Activated CD8-positive, alpha-beta memory T cell treated with anti-CD3 and anti-CD28 coated beads for 4 hours (primary cell): ENCODE measurements at places on chromosomes 4 and X.

GRCh38 chr4:145041378-145041777 lies 56.6 kb downstream of the ANAPC10 start:
- DNase-seq: no peak

GRCh38 chr4:88202443-88202842 lies 44.0 kb upstream of the ABCG2 start:
- no peak for DNase-seq

DNA sequence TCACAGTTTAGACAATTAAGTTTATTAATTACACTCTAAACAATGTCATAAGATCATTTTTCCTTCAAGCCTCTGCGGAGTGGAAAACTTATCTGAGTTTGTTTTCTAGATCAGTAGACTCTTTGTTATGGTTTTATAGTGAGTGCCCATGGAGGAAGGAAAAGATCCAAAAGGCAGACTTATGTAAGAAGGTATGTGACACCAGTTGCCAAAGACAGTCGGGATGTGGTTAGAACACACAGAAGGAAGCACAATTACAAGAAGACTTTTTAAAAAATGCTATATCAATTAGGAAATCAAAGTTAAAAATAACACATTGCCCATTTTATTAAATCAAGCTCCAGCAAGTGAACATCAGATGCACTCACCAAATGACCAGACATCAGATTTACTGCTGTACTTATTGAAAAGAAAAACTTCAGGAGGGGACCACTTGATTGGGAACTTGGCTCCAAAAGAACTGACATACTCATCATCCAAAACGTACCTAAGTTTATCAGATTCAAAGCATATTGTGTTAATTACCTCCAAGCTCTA lies 57.1 kb downstream of the NIPAL1 start:
- no peak for DNase-seq

GRCh38 chr4:1712216-1713002 lies at the start of gene SLBP:
TSS of gene SLBP (minus strand) at chr4:1712319. CDS start at chr4:1712188, 131 bp downstream.
- DNase-seq: peak; percentile 97

GRCh38 chr4:5701971-5702370 lies 6.4 kb downstream of the EVC2 start:
- DNase-seq: no peak

DNA sequence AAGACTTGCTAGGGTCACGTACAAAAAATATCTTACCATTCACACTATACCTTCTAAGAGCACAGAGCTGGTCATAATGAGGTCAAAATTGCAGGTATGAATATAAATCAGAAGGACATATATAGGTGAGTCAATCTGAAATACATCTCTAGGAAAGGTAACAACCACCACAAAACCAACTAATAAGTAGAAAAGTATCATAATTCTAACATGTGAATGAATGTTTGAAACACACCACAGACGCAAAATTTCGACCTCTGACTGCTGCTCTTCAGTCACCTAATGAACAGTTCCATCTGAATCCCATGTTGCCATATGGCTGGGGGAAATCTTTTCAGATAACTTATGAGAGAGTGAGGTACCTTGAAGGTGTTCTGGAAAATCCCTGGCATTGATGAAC lies 22.1 kb downstream of the STAP1 start:
- DNase-seq: no peak

GRCh38 chrX:102659790-102660757 lies 8.8 kb downstream of the GPRASP1 start:
- peak; percentile 63 for DNase-seq

DNA sequence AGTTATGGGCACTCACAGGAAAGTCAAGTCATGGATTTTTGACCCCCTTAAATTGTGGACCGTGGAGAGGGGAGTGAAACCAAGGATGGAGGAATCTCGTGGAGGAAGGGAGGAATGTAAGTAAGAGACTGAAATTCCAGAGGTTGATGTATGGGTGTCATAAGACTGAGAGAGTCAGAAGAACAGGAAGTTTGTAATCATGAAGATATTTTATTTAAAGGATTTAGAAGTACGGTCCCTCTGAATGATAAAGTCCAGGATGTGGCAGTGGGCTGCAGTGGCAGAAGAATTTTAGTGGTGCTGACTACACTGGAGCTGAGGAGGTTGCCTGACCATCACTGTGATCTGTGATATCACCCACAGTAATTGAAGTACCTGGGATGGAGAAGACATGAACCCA lies 57.8 kb downstream of the DCLK2 start:
- no peak for DNase-seq

- DNase-seq: no peak
These were observed 99.0 kb upstream of the DCAF12L2 start for GRCh38 chrX:126265116-126265515.

DNA sequence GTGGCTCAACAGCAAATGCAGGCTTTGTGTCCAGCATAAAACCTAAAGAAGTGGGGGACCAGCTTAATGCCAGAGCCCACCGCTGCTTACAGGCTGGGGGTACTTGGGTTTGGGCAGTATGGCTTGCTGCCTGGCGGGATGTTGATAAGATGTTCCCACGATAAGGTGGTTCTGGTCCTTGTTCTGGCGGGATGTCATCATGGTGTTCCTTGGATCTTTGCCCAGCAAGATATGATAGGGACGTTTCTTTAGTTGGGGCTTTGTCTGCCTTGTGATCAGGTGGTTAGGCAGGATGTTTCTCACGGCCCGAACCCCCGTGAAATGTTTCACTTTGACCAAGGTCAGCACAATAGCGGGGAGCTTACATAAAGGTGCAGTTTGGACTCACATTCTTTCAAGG lies 35.3 kb downstream of the PNPLA4 start:
- no peak for DNase-seq

- no peak for DNase-seq
These were observed 732.0 kb downstream of the PCDH18 start for GRCh38 chr4:136800248-136800647.

DNA sequence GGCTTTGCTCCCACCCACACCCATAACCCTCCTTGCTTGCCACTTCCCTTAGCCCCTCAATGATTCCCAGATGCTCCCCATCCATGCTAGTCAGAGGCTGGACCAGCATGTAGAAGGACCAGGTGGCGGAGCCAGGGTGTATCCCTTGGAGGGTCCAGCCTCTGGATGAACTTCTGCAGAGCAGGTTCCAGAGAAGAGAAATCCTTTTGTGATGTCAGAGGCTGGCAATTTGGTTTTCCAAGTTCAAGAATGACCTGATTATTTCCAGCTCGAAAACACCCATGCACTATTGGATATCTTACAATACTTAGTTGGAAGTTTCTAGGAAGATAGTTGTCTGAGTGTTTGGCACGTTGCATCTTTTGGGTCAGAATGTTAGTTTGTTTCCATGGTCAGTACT lies 168.3 kb upstream of the RPS6KA3 start:
- DNase-seq: no peak

- DNase-seq: no peak
These were observed 15.3 kb downstream of the CTAG1B start for GRCh38 chrX:154603438-154604430.

DNA sequence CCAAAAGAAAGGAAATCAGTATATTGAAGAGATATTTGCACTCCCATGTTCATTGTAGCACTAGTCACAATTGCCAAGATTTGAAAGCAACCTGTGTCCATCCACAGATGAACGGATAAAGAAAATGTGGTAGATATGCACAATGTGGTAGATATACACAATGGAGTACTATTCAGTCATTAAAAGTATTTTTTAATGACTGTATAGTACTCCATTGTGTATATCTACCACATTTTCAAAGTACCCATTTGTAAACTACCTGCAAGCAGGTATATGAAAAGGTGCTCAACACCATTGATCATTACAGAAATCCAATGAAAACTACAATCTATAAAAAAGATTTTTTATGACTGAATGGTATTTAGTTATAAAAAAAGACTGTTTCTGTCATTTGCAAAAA lies 200.4 kb downstream of the UNC5C start:
- no peak for DNase-seq

DNA sequence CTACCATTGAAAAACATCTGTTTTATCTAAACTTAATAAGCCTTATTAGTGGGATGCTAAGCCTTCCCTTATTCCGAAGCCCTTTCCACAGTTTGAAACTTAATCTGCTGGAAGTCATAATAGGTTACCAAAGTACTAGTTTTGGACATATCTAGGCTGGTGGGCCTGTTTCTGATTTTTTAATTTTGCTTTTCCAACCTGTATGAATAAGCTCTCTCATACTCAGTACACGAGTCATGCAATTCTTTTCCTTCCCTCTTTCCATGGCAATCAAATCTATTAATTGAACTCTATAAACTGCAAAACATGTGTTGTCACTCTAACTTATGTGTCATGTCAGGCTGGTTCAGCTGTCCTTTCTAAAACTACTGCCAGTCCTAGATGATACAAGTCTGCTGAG lies 91.0 kb downstream of the AMMECR1 start:
- no peak for DNase-seq

- no peak for DNase-seq
These were observed 1.5 kb downstream of the ZNF718 start for GRCh38 chr4:125833-126232.

DNA sequence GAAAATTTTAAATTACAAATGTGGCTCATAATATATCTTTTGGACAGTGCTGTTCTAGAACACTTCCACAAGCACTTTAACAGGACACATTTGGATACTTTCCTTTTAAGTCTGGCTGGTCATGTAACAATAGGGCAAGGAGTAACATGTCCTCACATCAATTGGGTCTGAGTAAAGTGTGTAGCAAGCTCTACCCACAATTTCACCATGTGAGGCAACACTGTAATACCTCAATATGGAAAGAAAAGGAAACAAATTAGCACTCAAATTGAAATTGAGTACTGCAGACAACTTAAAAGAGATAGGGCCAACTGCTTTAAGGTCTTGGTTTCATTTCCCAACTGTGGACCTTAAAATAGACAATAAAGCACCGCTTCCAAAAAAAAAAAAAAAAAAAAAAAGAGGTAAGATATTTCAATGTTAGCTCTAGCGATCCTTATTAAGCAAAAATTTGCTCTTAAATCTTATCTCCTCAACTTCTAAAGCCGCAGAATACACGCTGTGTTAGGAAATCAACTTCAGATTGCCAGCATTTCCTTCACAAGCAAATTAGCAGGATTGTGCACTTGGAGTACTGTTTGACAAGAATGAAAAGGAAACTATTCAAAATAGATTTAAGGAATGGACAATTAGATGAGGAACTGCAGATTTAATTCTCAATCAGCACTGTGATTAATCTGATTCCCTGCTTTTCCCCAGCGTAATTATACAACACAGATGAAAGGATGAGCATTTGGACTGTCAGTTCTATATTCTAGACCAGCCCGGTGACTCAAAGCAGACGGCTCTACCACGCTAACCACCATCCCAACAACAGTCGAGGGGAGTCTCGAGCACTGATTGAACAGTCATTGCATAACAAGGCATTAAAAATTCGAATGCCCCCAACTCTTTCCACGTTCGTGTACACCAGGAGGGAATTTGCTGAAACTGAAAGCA lies 1.6 kb downstream of the CASK start:
- DNase-seq: peak; percentile 12

DNA sequence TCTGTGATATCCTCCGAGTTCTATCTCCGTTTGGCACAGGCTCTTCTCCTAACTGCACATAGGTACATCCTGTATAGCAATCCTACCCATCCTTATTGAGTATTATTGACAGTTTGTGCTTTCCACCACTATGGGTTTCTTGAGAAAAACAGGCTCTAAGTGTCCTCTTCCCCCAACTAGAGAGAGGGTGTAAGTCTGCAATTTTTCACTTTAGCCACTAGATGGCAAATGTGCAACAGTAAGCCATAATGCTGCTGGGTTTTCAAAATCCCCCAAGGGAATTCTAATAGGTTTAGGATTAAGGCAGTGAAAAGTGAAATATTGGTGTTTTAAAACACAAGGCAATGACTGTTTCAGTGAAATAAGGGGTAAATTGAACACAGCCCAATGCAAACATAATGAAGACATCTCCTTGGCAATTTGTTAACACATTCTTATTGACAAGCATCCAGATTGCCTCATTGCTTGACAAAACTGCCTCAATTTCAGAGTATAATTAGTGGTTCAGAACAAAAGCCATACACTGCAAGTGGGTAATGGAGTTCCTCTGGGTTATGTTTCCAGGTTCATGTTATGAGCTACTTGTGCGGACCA lies 239.0 kb upstream of the HTR2C start:
- DNase-seq: no peak

GRCh38 chr4:89212666-89213381 lies 94.8 kb downstream of the GPRIN3 start:
- DNase-seq: no peak

GRCh38 chr4:23769406-23769805 lies 120.4 kb downstream of the PPARGC1A start:
- no peak for DNase-seq

- no peak for DNase-seq
These were observed 15.5 kb upstream of the SH3D19 start for GRCh38 chr4:151340751-151341385.

DNA sequence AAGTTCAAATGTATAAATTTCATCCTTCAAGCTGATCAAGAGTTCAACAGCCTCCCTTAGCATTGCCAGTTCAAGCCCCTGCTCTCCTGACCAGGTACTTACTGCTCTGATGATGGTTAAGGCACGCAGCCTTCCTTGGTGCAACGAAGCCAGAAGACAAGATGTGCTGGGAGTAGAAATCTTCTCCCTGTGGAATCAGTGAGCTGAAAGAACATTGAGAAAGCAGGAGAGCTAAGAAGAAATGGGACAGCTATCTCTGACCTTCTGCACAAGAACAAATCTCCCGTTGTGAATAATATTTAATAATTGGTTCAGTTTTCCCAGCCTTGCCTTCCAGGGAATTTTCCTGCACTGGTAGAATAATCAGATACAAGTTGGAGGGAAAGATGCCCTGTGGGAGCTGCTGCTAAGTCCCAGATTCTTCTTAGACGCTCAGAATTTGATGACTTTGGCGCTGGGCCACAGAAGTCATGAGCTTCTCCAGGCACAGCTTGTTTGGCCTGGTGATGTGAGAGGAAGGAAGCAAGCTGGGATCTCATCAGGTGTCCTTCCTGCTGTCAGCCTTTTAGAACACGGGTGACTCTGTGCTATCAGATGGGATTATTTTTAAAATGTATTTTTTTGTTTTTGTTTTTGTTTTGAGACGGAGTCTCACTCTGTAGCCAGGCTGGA lies 77.8 kb downstream of the CD38 start:
- DNase-seq: no peak

DNA sequence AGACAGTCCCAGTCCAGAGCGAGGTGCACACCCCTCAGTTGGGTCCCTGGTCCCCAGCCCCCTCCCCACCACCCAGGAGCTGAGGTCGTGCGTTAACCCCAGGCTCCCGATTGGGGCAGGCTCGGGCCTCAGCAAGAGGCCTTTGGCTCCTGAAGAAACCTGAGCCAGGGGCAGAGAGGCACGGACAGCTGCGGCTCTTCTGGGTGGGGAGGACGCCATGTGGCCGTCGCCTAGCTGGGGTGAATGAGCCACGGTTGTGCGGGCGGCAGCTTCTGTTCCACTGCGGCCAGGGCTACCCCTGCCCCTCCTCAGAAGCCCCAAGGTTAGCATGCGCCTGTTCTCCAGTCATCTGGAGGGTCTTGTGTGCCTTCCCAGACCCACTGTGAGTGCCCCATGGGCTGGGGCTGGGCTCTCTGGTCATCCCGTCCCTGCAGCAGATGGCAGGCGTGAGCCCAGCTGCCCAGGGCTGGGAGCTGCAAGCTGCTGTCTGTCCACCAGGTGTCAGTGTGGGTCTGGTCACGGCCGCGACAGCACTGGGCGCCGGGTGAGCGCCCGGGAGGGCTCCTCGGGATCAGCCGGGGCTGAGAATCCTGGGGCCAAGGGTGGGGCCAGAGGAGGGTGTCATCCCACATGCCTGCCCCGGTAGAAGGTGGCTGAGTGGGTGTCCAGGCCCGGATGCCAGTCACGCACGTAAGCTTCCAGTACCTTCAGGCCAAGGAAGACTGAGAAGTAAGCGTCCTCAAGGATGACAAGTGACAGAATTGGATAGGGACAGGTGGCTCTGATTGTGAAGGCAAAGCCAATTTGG lies 21.9 kb downstream of the ATP2B3 start:
- DNase-seq: peak; percentile 20
